ENCODE measurements at places on chromosomes 1 and 21.

GRCh38 chr1:194378517-194378916 lies 1192.1 kb upstream of the B3GALT2 start:
- no peak for DNase-seq

DNA sequence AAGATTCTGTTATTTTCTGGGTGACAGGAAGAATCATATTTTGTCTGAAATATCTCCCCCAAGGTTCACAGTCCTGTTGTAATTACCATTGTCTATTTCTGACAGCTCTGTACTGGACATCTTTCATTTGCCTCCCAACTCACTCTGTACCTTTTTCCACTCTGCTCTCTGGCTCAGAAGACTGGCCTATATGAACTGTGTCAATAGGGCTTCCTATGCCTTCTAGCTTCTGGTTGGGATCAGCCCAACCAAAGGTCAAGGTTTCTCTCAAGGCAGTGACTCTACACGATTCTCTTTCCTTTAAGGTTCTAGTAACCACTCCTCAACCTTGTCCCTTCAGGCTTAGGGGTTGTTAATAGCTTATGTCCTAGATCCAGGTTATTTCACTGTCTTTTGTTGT lies 17.5 kb downstream of the KLHL12 start:
- no peak for DNase-seq

DNA sequence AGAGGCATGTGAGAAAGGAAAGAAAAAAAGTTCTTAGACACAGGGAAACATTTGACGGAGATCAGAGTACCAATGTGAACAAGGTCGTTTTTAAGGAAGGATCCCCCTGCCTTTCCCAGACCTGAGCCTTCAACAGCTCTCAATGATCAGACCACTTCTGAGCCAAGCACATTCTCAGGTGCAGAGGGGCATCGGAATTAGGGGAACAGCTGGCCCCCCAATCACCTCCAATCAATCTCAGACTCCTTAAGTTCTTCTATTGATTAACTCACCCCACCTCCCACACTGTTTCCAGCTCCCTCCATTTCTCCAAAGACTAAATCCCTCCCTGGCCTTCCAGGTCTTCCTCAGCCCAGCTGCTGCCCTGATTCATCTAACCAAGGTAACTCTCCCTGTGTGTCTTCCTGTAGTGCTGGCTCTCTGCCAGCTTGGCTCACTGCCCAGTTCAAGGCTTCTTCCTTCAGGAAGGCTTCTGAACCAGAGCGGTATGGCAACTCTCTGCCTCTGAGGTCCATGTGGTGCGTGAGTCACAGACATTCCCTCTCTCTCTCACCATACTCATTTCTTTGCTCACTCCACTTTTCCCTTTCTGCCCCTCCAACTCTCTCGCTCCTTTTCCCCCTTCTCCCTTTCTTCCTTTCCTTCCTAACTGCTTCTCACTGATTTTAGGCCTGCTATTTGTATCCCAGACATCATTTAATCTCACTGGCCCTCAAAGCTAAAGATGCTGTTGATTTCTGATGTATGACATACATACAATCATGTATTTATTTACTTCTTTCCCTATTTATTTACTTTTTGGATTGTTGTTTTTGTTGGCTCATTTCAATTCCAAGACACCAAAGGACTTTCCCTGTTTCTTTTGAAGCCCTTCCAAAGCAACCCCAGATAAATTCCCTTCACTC lies 18.1 kb downstream of the CFAP45 start:
- DNase-seq, result peak; percentile 44

- DNase-seq, result no peak
Observed at GRCh38 chr1:228149406-228150119, at the start of gene GJC2. TSS of gene GJC2 (plus strand) at chr1:228149930. CDS start at chr1:228157759, 7,829 bp downstream.

- DNase-seq, result no peak
Observed at GRCh38 chr1:59266927-59267293, 30.0 kb upstream of the FGGY start.

GRCh38 chr1:44783697-44784093 lies 4.3 kb downstream of the BEST4 start:
- no peak for DNase-seq

GRCh38 chr1:94351481-94351880 lies 66.7 kb upstream of the ABCD3 start:
- DNase-seq, result no peak

- no peak for DNase-seq
Observed at GRCh38 chr1:248406721-248407692, 4.2 kb downstream of the OR2T1 start.

DNA sequence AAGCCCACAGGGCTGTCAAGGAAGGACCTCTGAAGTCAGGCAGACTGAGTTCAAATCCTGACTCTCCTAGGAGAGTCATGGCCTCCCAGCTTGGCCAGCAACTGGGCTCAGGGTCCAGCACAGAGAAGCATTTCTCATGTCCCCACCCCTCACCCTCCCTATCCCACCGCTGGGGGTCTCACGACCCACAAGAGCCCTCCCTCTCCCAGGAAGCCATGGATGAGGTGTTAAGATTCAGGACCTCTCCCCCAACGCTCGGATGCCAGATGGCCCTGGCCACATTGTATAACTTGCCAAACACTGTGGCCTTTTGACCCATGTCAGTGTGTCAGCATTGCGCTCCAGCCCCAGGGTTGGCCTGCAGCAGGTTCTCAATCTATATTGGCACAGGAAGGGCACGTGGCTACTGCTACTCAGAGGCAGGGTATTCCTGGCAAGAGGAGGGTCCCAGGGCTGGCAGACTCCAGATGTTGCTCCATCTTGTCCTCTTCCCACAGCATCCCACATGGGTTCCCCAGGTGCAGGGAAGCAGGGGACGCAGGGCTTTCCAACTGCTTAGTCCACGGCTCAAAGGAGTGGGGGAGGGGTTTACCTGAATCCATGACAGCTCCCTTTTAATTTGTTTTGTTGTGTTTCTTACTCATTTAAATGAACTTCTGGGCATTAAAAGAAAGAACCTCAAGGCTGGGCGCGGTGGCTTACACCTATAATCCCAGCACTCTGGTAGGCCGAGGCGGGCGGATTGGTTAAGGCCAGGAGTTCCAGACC lies 10.5 kb downstream of the SLC2A1 start:
- DNase-seq, result no peak

- peak; percentile 89 for DNase-seq
Observed at GRCh38 chr1:192575499-192576189, at the start of gene RGS1. TSS of gene RGS1 (plus strand) at chr1:192575773. CDS start at chr1:192575793, 20 bp downstream.

- DNase-seq, result no peak
Observed at GRCh38 chr1:34476371-34476770, 278.5 kb upstream of the GJB5 start.

DNA sequence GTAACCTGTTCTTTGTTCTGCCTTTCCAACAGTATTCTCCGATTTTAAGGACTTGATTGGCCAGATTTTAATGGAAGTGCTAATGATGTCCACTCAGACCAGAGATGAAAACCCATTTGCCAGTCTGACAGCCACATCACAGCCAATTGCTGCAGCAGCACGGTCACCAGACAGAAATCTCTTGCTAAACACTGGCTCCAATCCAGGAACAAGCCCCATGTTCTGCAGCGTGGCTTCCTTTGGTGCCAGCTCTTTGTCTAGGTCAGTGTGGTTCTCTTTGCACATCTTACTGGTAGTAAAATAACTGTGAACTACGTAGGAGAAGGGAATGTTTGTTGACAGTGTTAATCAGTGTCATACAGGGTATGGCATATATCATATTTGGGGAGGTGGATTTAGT lies 72.7 kb downstream of the UBE4B start:
- DNase-seq, result no peak

DNA sequence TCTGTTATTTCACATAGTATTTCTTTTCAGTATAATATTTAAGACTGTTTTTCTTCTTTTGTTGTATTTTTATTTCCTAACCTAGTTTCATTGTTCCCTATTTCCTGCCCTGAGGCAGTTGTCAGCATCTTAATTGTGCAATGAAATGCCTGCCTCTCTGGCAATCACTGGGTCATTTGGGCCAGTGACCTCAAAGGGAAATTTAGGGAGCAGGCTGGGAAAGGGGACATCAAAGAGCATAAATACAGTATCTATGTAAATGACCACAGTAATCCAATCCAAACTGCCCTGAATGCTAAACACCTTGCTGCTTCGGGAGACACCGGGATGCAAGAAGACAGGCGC lies 147.8 kb downstream of the TLR5 start:
- no peak for DNase-seq

DNA sequence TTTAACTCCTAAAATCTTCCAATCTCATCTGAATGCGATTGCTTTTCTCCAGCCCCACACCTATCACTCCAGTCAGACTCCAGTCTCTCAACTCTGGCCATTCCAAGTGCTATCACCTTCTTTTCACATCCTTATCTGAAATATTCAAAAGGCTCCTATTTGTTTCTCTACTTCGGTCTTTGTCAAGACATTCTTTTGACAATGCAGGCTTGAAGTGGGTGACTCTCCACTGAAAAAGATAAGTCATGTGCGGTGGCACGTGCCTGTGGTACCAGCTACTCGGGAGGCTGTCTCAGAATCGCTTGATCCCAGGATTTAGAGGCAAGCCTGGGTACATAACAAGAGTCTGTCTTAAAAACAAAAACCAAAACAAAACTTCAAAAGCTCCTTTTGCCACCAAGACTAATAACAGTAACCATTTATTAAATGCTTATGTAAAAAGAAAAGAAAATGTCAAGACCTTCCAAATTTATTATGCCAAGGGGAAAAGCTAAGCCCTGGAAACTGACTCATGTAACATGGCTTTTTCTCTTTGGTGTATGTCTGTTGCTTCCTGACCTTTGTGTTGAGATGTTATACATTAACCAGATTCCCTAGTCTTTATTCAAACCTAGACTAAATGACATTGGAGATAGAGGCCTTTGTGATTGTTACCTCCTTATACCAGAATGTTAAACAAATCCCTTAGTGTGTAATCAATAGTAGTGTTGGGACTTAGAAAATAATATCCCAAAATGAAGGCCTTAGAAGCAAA lies 3.6 kb downstream of the ALG14 start:
- no peak for DNase-seq

DNA sequence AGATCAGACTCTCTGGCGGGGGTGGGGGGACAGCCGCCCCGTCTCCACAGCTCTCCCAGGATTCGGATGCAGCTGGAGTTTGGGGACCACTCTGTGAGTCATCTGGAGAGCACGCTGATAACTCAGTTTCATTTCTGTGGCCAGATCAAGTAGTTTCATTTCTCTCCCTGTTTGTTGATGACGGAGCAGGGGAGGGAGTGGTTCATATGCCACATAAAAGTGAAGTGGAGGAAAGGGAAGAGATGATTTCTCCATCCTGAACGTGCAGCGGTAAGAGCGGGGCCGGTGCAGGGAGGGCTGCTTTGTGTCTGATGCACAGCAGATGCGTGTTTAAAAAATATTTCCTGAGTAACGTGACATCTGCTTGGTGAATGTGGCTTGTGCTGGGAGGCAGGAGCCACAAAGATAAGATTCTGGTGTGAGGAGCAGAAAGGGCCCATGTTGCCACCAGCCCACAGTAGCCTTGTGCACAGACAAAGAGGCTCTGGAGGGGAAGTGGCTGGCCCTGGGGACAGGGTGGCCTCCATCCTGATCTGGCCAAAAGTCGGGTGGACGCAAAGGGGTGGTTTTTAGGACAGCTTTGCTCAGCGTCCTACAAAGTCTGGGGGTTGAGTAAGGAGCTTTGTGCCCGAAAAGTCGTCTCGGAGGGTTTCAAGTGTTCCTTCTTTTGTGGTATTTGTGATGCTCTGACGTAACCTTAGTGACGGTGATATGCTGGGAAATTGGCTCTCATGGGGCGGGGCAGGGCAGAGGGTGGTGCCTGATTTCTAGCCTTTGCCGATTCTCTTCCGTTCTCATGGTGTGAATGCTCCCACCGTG lies at the start of gene MX2:
Gene MX2 (plus strand): TSS at position 242 of the 819 bp plus-strand sequence. CDS start 14,880 bp downstream, outside the sequence.
- peak; percentile 91 for DNase-seq

- no peak for DNase-seq
Observed at GRCh38 chr21:28220680-28221079, 772.0 kb downstream of the LTN1 start.

DNA sequence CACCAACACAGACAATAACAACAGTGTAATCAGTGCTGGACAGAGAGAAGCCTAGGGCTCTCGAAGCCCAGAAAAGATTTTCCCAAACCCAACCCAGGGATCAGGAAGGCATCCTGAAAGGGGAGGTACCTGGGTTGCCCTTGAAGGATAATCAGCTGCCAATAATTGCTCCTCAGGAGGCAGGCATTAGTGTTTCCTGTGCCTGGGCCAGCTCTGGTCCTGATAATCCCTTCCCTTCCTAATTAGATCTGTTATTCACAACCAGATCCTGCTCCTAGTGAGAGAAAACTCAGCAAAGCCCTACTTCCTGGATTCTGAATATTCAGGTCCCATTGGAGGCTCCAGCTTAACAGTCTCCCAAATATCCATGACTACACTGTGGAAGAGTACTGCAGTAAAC lies 117.4 kb downstream of the DMRTA2 start:
- DNase-seq, result no peak

GRCh38 chr1:27372022-27372807 lies 2.4 kb downstream of the FCN3 start:
- DNase-seq, result no peak

- no peak for DNase-seq
Observed at GRCh38 chr1:230771773-230772354, 24.7 kb downstream of the CAPN9 start.

DNA sequence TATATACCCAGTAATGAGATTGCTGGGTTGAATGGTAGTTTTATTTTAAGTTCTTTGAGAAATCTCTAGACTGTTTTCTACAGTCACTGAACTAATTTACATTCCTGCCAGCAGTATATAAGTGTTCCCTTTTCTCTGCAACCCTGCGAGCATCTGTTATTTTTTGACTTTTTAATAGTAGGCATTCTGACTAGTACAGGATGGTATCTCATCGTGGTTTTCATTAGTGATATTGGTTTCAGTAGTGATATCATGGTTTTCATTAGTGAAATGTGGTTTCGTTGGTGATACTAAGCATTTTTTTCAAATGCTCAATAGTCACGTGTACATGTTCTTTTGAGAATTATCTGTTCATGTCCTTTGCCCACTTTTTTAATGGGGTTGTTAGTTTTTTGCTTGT lies 316.8 kb downstream of the PTBP2 start:
- DNase-seq, result no peak

GRCh38 chr1:1117469-1117831 lies 1.6 kb upstream of the C1orf159 start:
- DNase-seq, result no peak

DNA sequence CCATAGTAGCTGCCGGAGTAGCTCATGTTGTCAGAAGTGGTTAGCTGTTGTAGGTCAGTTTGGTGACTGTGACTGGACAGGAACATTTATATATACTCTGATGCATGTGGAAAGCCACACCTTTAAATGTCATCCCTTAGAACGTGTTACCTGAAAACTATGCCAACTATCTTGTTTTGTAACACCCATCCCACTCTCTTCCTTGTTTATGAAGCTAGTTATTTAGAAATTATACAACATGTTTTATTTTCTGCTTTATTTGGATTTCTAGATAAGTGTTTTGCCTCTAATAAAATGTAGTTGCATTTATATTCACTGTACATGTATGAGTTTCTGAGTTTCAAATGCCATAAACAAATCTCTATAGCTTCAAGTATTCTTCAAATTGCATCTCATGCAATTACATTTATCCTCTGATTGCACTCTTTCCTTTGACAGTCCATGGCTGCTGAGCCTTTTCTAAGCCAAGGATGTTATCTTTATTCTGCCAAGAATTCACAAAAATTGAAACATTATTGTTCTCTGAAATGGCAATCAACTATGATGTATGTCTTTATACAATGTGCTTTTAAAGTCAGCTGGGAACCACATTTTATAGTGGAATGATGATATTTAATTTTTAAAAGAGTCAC lies at the start of gene KRTAP19-7:
Gene KRTAP19-7 (minus strand): TSS at position 51 of the 632 bp plus-strand sequence. CDS start 25 bp downstream, at position 26.
- no peak for DNase-seq

GRCh38 chr1:235841938-235842545 lies 24.7 kb downstream of the LYST start:
- no peak for DNase-seq
